ENCODE measurements at places on chromosomes 7 and 10. TPM values are rescaled to one million over a fixed set of nuclear protein-coding genes. Genes with fewer than 3 reads are reported as not detected.

The SPDYE6 gene
- not detected for total RNA-seq

The EN2 gene
- not detected for total RNA-seq

The FAM25A gene
- not detected for total RNA-seq

The CNNM1 gene
- not detected for total RNA-seq

The C7orf33 gene
- total RNA-seq, result not detected

The OR6V1 gene
- total RNA-seq, result not detected

The ATP5MK gene
- 387 TPM for total RNA-seq

The PIP gene
- not detected for total RNA-seq

The KNDC1 gene
- total RNA-seq, result not detected

The NOM1 gene
- total RNA-seq, result 35.0 TPM

The CNPY1 gene
- not detected for total RNA-seq

The SPDYE11 gene
- not detected for total RNA-seq

The SLC26A3 gene
- total RNA-seq, result not detected

The PGAM2 gene
- not detected for total RNA-seq

The CCDC172 gene
- not detected for total RNA-seq

The NPY4R2 gene
- total RNA-seq, result not detected

The TMEM270 gene
- total RNA-seq, result not detected

The BZW2 gene
- 49.9 TPM for total RNA-seq

The SH2D4B gene
- 0.09 TPM for total RNA-seq

The VPS37D gene
- not detected for total RNA-seq

The UPK3B gene
- not detected for total RNA-seq

The WAC gene
- total RNA-seq, result 141 TPM

The TWIST1 gene
- total RNA-seq, result 0.63 TPM

The MLXIPL gene
- total RNA-seq, result not detected

The GNAT3 gene
- total RNA-seq, result not detected

The SEMA4G gene
- 0.45 TPM for total RNA-seq

The DGKI gene
- total RNA-seq, result not detected

The ELN gene
- total RNA-seq, result not detected

The AP4M1 gene
- 9.9 TPM for total RNA-seq

The KIAA1549 gene
- 0.61 TPM for total RNA-seq

The CTTNBP2 gene
- not detected for total RNA-seq

The SNX10 gene
- 59.3 TPM for total RNA-seq

The NCF1 gene
- total RNA-seq, result 0.30 TPM

Measured in activated CD8-positive, alpha-beta memory T cell treated with anti-CD3 and anti-CD28 coated beads, Interleukin-2, amount 10 ng/mL, durations not matched to agents 7 days and 5 days (primary cell).